ENCODE measurements at places on chromosomes 2 and 18.

DNA sequence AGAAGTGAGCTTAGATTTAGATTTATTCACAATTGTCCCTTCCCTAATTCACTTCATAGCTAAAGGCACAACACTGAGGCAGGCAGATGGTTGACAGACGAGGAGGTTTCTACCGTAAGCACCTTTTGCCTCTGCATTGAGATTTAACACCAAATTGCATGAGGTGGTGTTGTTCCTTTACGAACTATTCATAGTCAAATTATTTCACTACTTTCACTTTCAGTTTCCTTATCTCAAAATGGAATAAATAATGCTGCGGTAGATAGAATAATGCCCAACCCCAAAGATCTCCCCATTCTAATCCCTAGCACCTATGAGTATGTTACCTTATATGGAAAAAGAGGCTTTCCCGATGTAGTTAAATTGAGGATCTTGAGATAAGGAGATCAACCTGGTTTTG, 58.9 kb upstream of the LINC00305 start:
- no peak for DNase-seq

DNA sequence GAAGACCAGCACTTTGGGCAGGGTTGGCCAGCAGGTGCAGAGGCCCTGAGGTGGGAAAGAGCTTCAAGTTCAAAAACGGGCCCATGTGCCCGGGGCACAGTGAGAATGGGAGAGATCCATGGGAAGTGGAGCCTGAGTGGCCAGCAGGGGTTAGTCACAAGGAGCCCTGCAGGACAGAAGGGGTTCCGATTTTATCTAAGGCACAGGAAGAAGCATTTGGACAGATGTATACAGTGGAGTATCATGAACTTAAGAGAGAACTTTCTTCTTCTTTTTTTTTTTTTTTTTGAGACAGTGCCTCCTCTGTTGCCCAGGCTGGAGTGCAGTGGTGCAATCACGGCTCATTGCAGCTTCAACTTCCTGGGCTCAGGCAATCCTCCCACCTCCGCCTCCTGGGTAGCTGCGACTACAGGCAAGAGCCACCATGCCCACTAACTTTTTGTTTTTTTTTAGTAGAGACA, 24.0 kb downstream of the WIPF1 start:
- no peak for DNase-seq

GRCh38 chr2:205802065-205802464, 119.8 kb downstream of the NRP2 start:
- DNase-seq = no peak

- DNase-seq = no peak
These were observed 12.5 kb upstream of the HNRNPLL start for GRCh38 chr2:38615237-38615636.

DNA sequence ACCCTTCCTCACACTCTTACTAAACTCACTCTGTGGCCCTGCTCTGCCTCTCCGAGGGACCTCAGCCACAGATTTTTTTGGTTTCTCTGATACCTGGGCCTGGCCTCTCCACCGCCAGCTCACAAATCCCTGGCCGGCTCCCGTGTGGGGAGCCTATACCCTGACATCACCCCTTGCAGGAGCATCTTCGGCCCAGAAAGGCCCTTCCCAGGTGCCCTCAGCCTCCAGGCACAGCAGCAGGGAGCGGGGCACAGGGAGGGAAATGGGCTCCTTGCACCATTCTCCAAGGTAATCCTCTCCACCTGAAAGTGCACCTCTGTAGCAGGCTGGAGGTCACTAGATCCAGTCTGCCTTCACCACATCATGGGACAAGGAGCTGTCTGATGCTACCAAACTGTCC, 43.2 kb downstream of the CRACDL start:
- no peak for DNase-seq

DNA sequence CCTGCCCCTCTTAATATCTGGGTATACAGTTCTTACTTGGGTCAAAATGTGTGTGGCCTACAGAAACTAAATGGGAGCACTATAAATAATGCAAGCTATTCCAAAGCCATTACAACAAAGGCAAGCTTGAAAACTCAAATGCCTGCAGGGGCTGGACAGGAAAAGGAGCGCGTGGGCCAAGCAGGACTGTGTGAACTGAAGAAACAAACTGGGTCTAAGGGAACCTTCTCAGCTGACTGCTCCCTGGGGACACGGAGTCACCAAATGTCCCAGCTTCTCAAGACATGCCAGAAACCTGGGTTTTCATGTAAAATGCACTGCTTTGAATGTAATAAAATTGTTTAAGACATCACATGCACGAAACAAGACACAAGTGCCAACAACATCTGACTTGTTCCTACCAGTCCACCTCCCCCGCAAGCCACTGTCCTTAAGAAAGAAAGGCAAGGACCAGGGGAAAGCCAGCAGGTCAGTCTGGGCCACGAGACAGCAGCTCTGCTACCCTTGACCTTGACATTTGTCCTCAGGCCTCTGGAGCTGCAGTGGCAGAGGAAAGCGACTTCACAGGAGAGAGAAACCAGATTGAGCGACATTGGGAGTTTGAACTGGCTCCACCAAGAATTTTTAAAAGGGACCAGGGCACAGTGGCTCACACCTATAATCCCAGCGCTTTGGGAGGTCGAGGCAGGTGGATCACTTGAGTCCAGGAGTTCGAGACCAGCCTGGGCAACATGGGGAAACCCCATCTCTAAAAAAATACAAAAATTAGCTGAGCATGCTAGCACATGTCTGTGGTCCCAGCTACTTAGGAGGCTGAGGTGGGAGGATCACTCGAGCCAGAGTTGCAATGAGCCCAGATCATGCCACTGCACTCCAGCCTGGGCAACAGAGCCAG, 89.7 kb upstream of the SH3BP4 start:
- no peak for DNase-seq

GRCh38 chr2:5888126-5888525, 195.9 kb downstream of the SOX11 start:
- no peak for DNase-seq

- DNase-seq = no peak
These were observed 1.7 kb downstream of the NAT8 start for GRCh38 chr2:73640511-73640911.

DNA sequence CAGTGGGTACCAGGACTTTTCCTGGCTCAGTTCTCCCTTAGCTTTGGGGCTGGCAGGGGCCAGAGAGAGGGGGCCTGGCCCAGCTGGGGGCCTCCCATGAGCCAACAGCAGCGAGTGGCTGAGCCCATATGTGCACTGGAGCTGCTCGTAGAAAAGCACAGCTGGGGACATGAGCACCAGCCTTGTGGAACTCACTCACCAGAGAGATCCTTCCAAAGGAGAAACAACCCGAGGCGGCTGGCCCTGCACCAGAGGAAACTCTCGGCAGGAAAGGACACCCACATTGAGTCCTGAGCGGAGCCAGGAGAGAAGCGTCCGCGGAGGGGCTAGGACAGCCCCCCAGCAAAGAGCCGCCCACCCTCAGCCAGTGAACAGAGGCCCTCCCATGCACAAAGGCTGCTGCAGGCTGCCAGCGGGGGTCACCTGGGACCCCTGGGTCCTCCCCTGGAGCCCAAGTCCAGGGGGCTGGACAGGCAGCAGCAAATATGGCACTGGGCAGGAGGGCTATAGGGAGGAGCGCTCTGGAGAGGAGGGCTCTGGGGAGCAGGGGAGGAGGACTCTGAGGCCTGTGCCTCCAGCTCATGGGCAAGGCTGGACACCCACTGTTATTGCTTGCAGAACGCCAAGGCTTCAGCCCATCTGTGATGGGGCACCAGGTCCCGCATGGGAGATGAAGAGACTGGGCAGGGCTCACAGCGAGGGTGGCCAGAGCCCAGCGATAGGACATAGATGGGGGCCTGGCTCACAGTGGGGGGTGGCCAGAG, 42.1 kb upstream of the SNED1 start:
- DNase-seq = no peak

DNA sequence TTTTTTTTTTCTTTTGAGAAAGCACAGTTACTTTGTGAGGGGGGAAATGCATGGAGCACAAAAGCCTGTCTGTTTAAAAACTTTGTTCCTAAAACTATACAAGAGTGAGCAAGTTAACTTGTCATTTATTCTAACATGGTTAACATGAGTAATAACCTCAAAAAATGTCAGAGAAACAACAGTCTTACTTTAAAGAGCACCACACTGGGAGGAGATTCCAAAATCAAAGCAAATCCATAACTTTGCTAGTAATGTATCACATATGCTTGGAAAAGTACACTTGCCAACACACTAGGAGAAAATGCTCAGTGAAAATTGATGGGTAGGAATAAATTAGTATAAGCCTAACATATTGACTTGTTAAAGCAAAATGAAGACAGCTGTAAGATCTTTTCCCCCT, 157.1 kb downstream of the PRPF40A start:
- no peak for DNase-seq

- no peak for DNase-seq
These were observed 90.0 kb downstream of the MBP start for GRCh38 chr18:77042583-77042982.

- DNase-seq = no peak
These were observed 24.9 kb downstream of the MERTK start for GRCh38 chr2:111923276-111923804.

GRCh38 chr2:171330155-171330956, 103.4 kb downstream of the METTL8 start:
- DNase-seq = no peak

GRCh38 chr2:210839450-210839849, 283.1 kb downstream of the CPS1 start:
- DNase-seq = no peak

GRCh38 chr2:217552081-217552480, 450.7 kb downstream of the TNS1 start:
- DNase-seq = no peak

GRCh38 chr2:54947136-54947535, 103.1 kb downstream of the RTN4 start:
- DNase-seq = no peak

- DNase-seq = no peak
These were observed 145.8 kb downstream of the BABAM2 start for GRCh38 chr2:28036307-28036706.

DNA sequence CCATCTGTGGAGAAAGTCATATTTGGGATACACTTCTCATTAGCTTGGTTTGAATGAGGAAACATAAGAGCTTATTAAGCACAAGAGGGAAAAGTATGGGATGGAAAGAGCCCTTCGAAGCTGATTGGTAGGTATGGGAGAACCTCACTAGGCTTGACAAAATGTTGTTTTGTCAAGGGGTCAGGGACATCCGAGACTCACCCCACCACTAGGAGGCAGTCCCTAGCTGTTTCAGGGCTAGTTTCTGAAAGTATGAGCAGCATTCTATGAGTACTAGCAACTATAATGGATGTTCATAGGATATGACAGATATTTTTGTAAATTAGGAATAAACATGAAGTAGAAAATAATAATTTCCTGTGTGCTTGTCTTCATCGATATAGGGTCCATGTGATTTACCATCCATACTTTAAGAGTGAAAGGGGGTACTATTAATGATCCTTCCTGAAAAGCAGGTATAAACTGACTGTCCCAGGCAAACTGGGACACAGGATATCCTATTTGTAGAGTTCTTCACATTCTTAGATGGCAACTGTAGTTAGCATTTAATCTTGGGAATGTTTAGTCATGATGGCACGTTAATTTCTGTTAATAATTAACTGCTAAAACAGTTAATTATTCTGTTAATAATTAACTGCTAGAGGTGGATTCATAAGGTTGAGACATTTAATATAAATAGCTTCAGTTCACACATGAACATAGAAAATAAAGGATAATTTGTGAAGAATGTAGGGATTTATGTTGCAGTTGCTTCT, 28.4 kb downstream of the OTX1 start:
- no peak for DNase-seq

DNA sequence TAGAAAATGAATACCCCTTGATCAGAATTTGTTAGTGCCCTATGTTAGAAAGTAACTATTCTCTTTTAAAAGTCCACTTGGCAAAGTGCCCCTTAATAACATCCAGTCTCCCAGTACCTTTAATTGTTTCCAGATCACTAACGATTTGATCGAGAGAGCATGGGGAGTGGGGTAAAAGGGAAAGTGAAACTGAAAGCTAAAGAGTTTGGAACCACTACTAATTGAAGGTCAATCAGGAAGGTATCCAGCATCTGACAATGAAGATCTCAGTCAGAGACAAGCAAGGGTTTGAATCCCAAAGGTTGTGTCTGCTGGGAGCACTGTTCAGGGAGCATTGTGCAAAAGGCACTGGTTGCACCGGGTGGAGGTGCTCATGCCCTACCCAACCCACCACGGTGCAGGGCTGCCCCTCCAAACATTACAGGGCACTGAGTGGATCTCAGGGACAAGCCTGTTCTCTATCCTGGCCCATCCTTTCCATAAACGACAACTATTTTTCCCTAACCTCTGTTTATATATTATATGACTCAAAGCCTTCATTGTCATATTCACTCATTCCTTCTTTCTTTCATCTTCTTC, 14.6 kb upstream of the RIT2 start:
- no peak for DNase-seq
